ENCODE measurements at places on chromosomes 1 and 21.

DNA sequence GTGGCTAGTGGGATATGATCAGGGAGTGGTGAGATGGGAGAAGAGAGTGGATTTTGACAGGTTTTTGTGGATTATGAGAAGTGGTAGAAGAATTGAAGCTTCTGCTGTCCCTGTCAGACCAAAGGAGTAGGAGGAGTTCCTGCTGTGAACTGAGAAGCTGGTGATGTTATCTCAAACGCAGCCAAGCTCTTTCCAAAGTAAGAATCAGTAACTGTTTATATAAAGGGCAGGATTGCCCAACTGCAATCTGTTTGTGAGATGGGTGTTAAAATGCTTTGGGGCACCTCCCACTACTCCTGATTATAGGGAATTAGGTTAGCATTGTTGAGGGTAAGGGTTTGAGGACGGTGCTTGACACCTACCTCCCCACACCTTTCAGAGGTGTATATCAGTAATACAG lies 60.5 kb upstream of the USP25 start:
- no peak for DNase-seq

- DNase-seq = no peak
Observed at GRCh38 chr1:96116731-96117130, 604.9 kb upstream of the PTBP2 start.

DNA sequence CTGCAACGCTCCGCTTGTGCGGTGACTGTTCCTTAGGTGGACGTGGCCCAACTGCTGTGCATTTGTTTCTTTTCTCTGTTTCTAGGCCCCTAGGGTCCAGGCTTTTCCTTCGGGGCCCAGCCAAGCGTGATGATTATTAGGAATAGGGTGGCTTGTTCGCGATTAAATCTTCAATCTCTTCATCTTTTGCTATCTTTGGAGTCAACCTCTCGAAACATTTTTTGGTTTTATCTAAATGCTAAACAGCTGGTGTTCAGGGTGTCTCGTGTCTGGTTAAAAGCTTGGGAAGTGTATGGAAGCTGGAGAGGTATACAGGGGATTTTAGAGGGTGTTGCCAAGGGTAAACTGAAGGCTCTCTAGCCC lies 844 bp upstream of the PLD5 start:
- no peak for DNase-seq

DNA sequence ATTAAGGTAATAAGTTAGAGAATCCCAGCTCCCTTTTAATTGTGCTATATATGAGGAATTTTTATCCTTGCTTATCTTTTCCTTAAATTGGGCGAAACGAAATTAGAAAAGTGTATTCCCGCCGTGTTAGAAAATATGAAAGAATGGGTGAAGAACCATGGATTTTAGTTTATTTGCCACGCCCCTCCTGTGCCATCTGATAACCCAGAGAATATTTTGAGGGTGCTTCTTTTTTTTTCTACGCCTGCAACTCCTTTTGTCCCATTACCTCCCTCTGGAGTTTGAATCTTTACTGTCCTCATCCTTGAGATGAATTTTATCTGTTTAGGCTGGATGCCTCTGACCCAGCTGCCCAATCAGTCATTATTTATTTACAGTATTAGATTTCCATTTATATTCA lies 1.6 kb downstream of the TLCD4 start:
- no peak for DNase-seq
